ENCODE measurements at places on chromosomes 16 and 17. TPM values are rescaled to one million over a fixed set of nuclear protein-coding genes. Genes with fewer than 3 reads are reported as not detected.

GRIN2C gene
- 1.2 TPM for total RNA-seq

NCBP3 gene
- total RNA-seq = 20.8 TPM

SLC16A3 gene
- total RNA-seq = 2.0 TPM

CACNG5 gene
- 2.9 TPM for total RNA-seq

WNK4 gene
- total RNA-seq = 0.41 TPM

NME2 gene
- total RNA-seq = 202 TPM

CCL16 gene
- total RNA-seq = not detected

CACNB1 gene
- total RNA-seq = 14.3 TPM

DNAH17 gene
- under 0.01 TPM for total RNA-seq

RBL2 gene
- 88.5 TPM for total RNA-seq

PRM3 gene
- not detected for total RNA-seq

STH gene
- total RNA-seq = 2.0 TPM

KRT33B gene
- total RNA-seq = not detected

SLC47A1 gene
- 4.9 TPM for total RNA-seq

HBA2 gene
- 823 TPM for total RNA-seq

MYH3 gene
- total RNA-seq = 0.41 TPM

SHCBP1 gene
- 1.2 TPM for total RNA-seq

SPIRE2 gene
- 14.7 TPM for total RNA-seq

NTN3 gene
- 3.3 TPM for total RNA-seq

PABPN1L gene
- total RNA-seq = not detected

ZNF652 gene
- total RNA-seq = 28.5 TPM

KRTAP2-1 gene
- not detected for total RNA-seq

LITAFD gene
- not detected for total RNA-seq

BICDL2 gene
- not detected for total RNA-seq

CD7 gene
- total RNA-seq = not detected

SPATA33 gene
- 7.7 TPM for total RNA-seq

All from frontal cortex (tissue), 4 donors.